Hematopoietic multipotent progenitor cell treated with erythropoietin and hydrocortisone succinate and interleukin-3 and kit ligand, for 6 days (in vitro differentiated cells): ENCODE measurements at places on chromosomes 1 and 21.

DNA sequence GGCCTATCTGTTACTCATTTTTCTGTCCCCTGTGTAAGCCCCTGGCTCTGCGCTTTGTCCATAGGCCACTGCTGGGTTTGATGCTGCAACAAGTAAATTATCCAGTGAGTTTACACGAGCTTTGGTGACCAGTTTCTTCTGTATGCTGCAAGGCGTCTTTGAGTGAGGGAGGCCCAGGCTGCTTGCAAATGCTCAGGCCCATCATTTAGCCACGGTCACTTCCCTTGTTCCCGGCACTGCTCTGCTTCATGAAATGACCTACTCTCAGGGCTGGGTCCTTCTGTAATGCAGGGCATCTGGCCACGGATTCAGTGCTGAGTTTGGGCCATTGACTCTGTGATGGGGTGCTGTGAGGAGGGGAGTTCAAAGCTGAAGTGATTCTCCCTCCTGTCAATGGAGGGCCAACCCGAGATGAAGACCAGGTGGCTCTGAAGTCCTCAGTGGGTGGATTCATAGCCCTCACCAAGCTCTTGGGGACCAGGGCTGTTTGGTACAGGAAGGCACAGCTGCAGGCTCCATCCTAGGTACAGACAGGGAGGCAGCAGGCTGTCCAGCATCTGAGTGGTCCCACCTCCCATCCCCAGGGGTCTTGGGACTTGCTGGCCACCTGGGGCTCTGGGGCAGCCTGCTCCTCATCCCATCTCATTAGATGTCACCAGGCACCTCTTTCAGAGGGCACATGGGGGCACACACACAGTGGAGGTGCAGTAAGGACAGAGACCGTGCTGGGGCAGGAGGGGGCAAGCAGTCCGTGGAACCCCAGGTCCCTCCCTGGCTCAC is 21.7 kb downstream of the LHX4 start:
- DNase-seq = no peak

- no peak for DNase-seq
These were observed 41.0 kb downstream of the TGFBR3 start for GRCh38 chr1:91844862-91845528.

DNA sequence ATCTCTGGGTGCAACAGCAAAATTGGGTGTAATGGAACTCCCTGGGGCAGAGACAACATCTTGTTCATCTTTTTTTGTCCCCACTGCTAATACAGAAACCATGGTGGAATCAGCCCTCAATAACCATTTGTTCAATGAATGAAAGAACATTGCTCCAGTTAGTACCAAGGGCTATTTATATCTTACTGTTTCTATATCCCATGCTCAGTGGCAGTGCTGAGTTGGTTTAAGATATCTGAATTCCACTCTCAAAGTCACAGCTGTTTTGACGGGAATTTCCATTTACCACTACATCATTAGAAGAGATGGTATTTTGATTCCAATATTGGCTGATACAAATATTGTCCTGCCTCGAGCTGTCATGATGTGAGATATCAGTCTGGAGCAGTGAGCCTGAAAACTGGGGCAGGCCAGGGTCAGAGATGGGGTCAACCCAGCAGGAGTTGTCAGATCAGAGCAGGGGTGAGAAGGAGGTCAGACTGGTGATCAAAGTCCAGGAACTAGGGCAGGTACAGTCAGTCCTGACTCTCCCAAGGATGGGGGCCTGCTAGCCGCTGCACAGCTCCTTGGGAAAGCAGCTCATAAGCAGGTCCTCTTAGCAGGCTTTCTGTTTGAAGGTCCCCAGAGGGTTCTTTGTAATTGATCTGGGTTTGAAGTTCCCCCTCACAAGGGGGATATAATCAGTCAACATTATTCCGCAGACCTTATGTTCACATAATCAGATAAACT is 5.8 kb upstream of the PHC2 start:
- DNase-seq = no peak

DNA sequence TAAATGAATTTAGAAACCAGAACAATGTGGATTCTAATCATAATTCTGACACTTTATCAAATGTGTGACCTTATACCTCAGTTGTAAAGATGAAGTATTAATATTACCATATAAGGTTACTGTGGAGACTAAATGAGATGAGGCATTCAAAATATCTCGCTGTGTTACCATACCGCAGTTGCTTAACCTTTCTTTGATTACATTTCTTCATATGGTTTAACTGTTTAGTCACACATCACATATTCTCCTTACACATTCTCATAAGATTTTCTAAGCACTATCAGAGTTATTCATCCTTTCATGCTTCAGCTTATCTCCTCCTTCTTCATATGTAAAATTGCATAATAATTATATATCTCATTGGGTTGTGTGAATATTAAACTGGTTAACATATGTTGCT is 88.9 kb downstream of the LRRC53 start:
- DNase-seq = no peak

DNA sequence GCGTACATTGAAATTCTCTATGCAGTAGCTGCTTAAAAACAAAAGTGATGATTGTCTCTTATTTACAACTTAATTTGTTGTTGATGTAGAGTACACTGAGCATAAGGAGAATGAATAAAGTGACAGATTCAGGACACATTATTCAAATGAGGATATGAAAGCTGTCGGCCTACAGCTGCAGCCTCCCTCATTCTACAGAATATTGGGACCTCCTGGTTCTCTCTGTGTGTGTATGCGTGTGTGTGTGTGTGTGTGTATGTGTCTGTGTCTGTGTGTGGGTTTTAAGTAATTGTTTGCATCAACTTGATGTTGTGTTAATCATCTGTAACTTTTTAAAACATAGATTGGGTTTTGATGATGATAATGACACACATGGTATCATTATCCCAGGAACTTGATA is 17.9 kb downstream of the PROX1 start:
- DNase-seq = no peak

DNA sequence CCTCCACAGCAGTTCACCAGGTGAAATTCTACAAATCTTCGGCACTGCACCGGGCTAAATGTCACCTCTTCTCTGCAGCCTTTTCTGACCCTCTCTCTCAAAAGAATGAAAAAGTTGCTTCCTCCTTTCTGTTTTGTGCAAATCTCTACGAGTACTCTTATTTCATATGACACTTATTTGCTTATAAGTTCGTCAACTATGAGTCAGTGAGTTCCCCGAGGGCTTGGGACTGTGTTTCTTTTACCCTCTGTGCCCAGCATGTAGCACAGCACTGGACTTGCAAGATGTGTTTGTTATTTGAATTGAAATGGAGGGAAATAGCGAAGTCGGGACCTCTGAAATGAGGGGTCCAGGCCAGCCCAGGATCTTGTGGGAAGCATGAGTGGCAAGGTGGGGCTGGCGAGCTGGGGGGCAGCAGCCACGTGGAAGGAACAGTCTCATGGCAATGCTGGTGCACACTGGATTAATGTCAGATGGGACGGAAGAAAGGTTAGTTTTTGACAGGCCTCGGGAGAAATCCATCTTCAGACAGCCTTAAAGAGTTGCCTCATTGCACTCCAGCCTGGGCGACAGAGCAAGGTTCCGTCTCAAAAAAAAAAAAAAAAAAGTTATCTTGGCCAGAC is 6.2 kb downstream of the SLC6A9 start:
- no peak for DNase-seq

DNA sequence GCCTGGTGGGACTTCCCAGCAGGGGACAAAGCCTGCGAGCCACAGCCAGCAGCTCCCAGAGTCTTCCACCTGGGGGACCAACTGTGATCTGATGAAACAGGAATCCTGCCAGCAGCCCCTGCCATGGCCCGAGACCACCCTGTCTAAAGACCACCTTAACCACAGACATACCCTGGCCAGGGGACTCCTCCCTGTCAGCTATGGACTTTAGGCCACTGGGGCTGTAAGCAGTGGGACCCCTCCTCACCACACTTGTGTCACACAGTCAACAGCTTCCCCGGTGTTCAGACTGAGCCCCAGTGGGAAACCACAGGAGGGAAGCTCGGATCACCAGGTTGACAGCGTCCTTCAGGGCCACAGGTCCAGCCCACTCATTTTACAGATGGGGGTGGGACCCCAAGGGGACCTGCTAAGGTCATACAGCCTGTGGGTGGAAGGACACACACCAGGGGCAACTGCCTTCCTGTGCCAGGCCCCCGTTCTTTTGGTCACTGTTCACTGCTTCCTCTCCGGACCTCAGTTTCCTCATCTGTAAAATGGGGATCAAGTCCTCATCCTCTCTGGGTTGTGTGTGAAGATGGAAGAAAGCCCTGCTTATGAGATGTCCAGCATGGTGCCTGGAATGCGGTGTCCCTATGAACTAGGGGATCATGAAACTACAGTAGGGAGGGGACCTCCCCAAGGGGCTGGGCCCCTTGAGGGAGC is 11.4 kb downstream of the EPHA2 start:
- DNase-seq = no peak

DNA sequence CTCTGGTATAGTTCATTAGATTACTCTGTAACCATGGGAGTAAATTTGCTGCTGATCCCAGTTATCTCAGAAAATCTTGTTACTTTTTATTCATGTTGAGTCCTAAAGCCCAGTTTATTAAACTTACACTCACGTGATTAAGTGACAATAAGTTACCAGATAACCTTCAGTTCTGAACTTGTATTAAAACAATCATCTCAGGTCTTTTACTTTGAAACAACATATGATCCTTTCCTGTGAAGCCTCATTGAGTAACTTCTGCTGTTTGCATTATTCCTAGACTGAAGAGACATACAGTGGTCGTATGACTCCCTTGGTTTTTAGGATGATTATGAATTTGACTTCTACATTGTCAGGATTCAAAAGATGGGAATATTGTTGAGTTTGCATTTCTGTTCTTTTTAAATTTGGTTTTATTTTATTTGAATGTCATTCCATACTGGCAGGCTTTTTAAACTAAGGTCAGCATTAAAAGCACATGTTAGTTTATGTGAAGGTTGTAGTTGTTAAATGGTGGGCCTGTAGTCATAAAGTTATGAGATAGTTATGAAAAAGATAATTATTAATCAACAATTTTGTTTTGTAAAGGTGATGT is 117.9 kb downstream of the CD247 start:
- no peak for DNase-seq

GRCh38 chr1:18602533-18603211 is 28.0 kb upstream of the PAX7 start:
- no peak for DNase-seq

- DNase-seq = no peak
These were observed 2.2 kb upstream of the TOR1AIP2 start for GRCh38 chr1:179879797-179880196.

GRCh38 chr1:42806593-42806992 is 10.3 kb upstream of the ERMAP start:
- DNase-seq = no peak

GRCh38 chr1:37393173-37394120 is 80.9 kb upstream of the ZC3H12A start:
- no peak for DNase-seq

- peak; percentile 70 for DNase-seq
These were observed 223.0 kb downstream of the PLA2G4A start for GRCh38 chr1:187051618-187052232.

DNA sequence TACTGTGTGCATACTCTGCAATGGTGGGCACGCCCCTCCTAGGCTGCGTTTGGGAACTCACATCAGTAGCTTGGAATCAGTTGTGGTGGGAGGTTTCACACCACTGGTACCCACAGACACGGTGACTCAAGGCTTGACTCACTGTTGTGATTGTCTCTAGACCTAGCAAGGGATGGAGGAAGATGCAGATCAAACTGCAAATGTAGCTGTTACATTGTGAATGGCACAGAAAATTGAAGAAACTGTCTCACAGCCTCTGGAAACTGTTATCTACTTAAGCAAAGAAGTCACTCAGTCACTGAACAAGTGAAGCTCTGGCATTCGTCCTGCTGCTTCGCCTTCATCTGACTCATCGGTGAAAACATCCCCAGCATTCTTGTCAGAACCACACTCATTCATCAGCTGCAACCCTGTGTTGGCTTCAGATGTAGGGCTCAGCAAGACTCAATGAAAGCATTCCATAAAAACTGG is 59.5 kb downstream of the POFUT2 start:
- DNase-seq = peak; percentile 30

GRCh38 chr1:19811206-19811851 is 3.8 kb downstream of the RNF186 start:
- DNase-seq = peak; percentile 72

DNA sequence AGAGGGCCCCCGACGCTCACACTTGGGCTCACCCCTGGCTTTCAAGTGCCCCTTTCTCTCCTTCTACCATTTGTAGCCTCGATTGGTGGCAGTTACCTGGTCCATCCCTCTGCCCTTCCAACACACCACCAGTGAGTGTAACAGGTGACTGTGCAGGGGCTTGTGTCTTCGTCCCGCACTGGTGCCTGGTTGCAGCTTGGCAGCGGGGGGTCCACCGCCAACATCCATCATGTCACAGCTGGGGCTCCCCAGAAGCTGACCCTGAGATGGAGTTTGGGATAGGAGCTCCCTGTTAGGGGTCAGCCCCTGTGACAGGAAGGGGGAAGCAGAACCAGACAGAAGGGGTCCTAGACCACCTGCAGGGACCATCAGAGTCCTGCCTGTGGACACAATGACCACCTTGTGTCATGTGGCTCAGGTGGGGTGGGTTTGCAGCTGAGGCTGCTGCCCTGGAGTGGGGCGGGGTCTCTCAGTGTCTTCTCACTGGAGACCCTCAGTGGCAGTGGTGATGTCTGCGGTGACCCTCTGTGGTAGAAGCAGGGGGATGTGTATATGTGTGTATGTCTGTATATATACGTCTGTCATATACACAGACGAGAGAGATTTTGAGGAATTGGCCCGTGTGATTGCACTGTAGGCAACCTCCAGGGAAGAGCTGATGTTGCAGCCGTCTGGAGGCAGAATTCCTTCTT is 3.6 kb upstream of the CALML6 start:
- DNase-seq = no peak

DNA sequence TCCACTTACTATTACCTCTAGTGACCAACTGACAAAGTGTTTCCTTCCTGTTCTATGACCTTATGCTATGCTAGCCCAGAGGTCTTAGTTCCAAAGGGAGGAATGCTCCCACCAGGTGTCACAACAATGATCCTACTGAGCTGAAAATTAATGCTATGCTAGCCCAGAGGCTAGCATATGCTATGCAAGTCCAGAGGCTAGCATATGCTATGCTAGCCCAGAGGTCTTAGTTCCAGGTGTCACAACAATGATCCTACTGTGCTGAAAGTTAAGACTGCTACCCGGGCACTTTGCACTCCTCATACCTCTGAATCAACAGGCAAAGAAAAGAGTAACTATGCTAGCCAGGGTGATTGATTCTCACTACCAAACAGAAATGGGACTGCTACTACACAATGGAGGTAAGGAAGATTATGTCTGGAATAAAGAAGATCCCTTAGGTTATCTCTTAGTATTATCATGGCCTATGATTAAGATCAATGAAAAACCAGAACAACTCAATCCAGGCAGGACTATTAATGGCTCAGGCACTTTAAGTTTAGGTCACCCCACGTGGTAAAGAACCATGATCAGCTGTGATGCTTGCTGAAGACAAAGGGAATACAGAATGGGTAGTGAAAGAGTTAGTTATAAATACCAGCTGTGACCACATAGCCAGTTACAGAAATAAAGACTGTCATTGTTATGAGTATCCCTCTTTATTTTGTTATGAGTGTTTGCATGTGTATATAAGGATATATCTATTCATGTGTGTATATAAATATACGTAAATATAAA is 114.1 kb downstream of the CSMD2 start:
- no peak for DNase-seq

GRCh38 chr1:29684141-29684540 is 447.8 kb downstream of the PTPRU start:
- DNase-seq = no peak

GRCh38 chr1:228275430-228276173 is 67.8 kb downstream of the OBSCN start:
- peak; percentile 97 for DNase-seq
